ENCODE measurements at places on chromosomes 13 and 19. TPM values are rescaled to one million over a fixed set of nuclear protein-coding genes. Genes with fewer than 3 reads are reported as not detected.

Gene TEAD2
- polyA plus RNA-seq, result 109 TPM

Gene ZNF112
- polyA plus RNA-seq, result 12.1 TPM

Gene KLHL1
- 1.1 TPM for polyA plus RNA-seq

Gene KLK14
- 0.14 TPM for polyA plus RNA-seq

Gene ZNF208
- polyA plus RNA-seq, result 2.7 TPM

Gene ZNF728
- polyA plus RNA-seq, result 0.36 TPM

Gene CCL25
- 0.33 TPM for polyA plus RNA-seq

DNA sequence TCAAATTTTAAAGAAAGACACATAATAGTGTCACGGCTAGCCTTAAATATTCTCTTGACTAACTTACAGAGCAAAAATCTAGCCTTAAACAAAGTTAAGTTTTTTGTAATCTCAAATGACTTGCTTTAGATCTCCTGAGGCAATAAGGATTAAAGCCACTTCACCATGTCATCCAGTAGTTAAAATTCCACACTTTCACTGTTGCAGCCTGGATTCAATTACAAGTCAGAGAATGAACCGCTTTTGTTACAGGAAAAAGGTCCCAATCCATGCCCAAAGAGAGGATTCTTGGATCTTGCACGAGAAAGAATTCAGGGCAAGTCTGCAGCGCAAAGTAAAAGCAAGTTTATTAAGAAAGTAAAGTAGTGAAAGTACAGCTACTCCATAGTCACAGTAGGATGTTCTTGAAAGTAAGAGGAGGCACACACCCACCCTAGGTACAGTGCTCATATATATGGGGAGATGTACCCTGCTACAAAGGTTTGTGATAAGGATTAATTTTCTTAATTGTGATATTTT, 34.6 kb upstream of the CD177 start:
- DNase-seq, result no peak

DNA sequence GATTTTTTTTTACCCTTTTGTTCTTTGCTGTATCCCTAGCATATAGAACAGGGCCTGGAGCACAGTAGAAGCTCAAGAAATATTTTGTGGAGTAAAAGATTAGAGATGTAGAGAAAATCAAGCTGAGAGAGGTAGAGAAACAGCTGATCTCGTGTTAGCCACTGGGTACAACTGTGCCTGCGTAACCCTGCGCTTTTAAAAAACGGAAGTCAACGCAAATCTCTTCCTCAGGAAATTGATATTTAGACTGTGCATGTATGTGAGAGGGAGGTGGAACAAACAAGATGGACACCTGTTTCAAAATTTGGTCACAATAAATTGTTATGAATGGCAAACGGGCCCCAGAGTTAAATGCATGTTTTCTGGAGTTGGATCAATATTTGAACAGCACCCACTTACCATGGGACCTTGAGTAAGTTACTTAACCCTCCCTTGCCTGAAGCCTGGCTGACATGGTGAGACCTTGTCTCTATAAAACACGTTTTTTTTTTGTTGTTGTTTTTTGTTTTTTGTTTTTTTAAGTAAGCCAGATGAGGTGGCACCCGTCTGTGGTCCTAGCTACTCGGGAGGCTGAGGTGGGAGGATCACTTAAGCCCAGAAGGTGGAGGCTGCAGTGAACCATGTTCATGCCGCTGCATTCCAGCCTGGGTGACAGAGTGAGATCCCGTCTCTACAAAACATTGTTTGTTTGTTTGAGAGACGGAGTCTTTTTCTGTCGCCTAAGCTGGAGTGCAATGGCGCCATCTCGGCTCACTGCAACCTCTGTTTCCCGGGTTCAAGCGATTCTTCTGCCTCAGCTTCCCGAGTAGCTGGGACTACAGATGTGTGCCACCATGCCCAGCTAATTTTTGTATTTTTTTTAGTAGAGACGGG, 3.3 kb upstream of the EPOR start:
- DNase-seq, result no peak

- peak; percentile 79 for DNase-seq
Measured at GRCh38 chr19:12639901-12640613, 26.5 kb downstream of the MAN2B1 start.

DNA sequence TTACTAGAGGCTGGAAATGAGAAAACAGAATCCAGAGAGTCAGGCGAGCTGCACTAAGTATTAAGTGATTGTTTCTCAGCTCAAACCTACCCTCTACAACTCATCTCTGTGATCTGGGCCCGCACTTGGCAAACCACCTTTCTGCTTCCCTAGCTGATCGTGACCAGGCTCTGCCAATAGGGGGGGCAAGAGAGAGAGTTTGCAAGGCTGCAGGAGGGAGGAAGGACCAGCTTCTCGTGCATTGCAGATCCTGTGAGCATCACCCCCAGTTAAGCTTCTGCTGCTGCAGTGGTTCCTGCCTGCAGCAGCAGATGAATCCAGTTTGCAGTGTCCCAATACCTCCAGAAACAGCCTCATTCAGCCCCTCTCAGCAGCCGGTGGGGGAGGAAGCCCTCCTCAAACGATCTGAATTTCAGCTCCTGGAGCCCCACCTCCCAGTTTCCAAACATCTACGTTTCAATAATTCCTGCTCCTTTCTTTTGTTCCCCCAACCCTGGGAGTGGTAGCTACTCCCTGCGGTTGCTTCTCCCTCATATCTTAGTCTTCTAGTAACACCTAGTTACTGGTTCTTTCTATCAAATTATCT, 20.0 kb downstream of the XRCC1 start:
- peak; percentile 58 for DNase-seq

- DNase-seq, result no peak
Measured at GRCh38 chr13:87666831-87667230, 4.3 kb upstream of the SLITRK5 start.

DNA sequence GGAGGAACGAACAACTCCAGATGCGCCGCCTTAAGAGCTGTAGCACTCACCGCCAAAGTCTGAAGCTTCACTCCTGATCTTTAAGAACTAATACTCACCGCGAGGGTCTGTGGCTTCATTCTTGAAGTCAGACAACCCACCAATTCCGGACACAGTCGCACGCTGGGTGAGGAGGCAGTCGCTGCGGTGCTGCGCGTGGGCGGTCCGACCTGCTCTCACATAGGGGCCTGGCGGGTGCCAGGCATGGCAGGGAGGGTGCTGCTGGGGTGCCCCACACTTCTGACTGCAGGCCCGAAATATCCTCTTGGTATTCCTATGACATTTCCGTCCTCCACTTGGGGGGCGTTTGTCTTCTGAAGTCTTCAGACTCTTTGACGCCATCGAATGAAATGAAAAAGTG, 7.4 kb upstream of the MICU2 start:
- DNase-seq, result no peak

- no peak for DNase-seq
Measured at GRCh38 chr19:5179256-5179655, 161.4 kb downstream of the PTPRS start.

DNA sequence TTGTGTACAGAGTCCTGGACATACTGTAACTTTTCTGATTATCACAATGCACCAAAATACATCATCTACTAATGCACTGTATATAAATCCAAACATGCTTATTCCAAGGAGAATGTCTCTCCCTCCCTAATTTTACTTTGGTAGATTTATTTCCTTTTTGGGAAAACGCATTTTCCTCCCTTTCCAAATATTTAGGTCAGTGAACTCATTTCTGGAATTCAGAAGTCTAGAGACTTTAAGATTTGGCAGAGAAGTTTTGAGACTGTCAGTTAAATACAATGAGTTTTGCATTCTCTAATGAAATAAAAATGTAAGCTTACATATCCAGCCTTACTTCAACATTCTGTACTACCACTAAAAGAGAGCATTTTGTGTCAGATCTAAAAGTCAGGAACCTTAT, 165.8 kb upstream of the EDNRB start:
- no peak for DNase-seq

DNA sequence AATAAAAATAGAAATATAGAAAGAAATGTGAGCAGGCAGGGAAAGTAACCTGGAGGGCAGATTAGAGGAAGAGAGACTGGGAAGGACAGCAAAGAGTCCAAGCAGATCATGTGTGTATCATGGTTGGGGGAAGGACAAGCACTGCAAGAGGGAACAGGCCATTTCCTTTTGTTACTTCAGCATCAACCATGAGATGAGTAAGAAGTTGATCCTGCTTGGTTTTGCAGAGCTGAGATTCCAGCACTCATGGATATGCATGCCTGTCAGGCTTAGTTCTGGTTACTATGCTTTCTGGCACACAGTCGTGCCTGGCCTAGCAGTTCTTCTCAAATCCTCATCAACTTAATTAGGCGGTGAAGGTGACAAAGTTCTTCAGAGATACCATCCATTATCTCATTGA, 18.1 kb downstream of the NALCN start:
- DNase-seq, result no peak

DNA sequence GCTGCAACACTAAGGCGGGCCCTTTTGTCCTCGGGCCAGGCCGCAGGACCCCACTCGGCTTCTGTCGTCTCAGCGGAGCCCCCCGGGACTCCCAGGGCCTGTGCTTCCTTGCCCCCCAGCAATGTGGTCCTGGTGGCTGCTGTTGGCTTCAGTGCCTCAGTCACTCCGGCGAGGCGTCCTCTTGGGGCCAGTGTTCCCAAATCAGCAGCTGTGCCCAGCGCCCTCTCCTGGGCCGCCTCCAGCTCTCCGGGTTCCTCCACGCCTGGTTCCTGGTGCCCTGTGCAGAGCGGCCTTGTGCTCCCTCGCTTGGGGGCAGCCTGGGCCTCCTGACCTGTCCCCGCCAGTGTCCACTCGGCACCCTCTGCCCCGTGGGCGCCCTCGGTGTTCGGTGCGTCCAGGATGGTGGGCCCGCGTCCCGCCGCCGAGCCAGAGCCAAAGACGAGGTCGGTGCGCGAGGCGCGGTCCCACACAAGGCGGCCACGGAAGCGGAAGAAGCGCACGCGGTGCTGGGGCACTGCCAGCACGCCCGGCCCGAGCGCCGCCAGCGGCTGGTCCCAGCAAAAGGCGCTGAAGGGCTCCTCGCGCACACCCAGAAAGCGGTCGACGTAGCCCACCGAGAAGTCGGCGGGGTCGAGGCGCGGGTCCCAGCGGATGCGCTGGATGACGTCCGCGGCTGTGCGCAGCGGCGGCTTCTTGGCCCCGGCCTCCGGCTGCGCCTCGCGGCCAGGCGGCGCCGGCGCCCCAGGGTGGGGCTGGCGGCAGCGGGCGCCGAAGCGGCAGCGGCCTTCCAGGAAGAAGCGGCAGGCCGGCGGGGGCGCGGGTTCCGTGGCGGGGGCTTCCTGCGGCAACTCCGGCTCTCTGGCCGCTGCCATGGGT, 685 bp downstream of the LENG9 start:
- peak; percentile 42 for DNase-seq

- DNase-seq, result no peak
Measured at GRCh38 chr13:22402682-22403081, 731.8 kb downstream of the FGF9 start.

- no peak for DNase-seq
Measured at GRCh38 chr19:23098988-23099387, 17.8 kb upstream of the ZNF730 start.

GRCh38 chr13:40344270-40345148, 321.9 kb downstream of the FOXO1 start:
- DNase-seq, result no peak

GRCh38 chr19:7965259-7965841, 21.9 kb upstream of the TIMM44 start:
- no peak for DNase-seq

DNA sequence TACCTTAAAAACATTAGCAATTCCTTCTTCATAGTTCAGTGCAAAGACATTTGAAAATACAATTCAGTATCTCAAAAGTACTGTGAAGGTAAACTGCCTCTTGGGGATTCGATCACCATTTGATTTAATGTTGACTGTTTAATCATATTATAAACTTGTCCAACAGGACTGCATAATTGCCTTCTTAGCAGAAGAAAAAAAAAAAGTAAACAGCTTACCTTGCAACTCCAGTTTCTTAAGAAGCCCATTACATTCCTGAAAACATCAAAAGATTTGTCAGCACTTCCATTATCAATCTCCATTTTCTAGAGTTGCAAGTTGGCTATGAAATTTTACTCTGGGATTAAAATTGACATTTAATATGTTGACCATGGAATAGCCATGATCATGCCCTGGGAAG, 1154.6 kb downstream of the OLFM4 start:
- no peak for DNase-seq

DNA sequence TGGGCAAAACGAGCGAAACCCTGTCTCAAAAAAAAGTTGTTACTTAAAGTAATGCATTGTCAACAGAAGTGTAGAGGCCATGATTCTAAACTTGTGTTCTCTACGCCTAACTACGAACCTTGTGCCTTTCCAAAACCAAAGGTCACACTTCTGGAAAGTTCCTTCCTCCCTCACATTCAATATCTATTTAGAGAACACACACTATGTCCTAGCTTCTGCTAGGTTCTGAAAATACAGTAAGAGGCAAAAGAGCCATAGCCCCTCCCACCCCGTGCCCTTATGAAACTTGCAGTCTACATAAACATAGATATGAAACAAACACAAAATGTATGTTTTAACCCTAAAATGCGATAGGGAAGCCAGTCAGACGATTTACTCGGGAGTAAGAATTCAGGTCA, 36.4 kb downstream of the RNF6 start:
- DNase-seq, result no peak

DNA sequence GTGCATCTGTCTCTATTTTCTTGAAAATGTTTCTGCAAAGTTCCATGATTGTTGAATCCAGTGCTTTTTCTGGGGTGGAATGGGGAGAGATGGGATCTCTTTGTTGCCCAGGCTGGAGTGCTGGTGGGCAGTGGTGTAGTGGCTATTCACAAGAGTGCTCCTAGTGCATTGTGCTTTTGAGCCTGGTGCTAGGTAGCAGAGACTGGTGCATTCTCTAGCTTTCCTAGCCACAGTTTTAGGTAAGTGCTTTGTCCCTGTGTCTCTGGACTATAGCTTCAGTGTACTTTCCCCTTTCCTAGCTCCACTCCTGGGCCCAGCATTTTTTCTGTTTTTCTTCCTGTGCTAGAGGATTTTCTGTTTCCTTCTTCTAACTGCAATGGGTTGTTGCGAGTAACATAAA, 825.6 kb downstream of the SLITRK6 start:
- no peak for DNase-seq

DNA sequence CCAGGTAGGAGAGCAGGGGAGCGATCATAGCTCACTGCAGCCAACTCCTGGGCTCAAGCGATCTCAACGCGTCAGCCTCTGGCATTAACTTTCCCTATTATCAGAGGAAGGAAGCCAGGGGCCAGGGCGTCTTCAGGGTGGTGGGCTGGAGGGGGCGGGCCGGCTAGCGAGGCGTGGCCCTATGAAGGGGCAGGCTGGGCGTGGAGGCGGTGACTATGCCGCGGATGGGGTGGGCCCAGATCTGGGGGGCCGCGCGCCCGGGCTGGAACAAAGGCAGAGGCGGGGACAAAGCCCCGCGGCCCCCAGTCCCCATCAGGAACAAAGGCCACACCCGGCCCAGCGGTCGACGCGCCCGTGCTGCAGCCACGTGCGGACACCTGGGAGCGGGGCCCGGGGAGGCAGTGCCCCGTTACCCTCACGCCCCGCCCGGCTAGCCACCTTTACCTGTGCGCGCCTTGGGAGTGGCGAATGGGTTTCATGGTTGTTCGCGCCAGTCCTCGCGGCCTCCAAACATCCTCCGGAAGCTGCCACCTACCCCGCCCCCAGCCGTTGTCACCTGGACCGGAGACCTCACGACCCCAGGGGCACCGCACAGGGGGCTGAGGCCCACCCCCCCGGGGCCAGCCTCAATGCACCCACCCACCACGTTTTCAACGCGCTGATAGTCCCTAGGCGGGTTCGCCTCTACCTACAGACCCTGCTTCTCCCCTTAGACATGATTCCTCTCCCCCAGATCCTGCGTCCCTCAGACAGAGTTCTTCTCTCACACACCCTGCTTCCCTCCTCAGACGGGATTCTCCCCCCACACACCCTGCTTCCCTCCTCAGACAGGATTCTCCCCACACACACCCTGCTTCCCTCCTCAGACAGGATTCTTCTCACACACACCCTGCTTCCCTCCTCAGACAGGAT, 5.4 kb upstream of the TRIM28 start:
- DNase-seq, result peak; percentile 78
